ENCODE measurements at places on chromosomes 6 and 20.

- no peak for DNase-seq
Measured at GRCh38 chr6:34177181-34177591, 31.3 kb upstream of the GRM4 start.

DNA sequence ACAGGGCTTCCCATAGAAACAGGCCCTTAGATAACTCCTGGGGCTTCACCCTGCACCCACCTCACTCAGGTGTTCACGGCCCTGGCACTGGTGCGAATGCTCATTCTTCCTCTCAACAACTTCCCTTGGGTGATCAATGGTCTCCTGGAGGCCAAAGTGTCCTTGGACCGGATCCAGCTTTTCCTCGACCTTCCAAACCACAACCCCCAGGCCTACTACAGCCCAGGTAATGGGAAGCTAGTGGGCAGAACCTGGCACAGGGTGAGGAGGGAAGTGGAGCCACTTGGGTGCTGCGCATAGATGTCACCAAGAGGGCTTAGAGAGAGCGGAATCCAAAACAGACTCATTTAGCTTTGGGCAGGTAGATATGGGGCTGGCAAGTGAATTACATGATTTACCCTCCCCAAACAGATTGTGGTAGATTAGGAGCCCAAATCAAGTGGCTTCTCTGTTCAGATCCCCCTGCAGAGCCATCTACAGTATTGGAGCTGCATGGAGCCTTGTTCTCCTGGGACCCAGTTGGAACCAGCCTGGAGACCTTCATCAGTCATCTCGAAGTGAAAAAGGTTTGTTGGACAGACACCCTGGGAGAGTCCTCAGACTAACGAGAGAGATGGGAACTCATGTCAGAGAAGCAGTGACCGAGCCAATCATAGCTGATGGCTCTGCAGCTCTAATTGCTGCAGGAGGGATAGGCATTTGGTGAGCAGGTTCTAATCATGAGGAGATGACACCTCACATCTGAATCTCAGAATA lies 8.5 kb downstream of the ABCC10 start:
- DNase-seq: no peak

DNA sequence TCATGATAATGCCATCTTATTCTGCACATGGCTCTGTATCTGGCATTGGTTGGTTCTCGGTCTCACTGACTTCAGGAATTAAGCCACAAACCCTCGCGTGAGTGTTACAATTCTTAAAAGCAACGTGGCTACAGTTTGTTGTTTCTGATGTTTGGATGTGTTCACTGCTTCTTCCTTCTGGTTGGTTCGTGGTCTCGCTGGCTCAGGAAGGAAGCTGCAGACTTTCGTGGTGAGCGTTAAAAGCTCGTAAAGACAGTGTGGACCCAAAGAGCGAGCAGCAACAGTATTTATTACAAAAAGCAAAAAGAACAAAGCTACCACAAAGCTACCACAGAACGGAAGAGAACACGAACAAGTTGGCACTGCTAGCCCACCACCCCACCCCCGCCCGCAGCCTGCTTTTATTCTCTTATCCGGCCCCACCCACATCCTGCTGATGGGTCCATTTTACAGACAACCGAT lies 51.1 kb downstream of the MYLIP start:
- no peak for DNase-seq

DNA sequence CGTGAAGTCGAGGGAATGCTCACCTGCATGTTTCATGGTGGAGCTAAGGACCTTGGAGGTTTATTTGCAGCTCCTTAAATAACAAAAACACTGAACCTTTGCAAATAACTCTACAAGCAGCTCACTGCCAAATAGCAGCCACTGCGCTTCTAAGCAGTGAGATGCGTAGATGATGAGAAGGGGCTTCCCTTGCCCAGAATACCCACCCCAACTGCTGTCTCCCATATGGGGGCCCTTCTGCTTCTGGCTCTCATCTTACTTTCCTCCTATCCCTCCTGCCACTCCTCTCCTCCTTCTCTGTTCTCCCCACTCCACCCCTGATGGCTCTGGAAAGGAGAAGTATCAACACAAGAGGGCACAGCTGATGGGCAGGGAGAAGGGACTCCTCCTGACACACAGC lies 193.3 kb upstream of the SSTR4 start:
- no peak for DNase-seq

DNA sequence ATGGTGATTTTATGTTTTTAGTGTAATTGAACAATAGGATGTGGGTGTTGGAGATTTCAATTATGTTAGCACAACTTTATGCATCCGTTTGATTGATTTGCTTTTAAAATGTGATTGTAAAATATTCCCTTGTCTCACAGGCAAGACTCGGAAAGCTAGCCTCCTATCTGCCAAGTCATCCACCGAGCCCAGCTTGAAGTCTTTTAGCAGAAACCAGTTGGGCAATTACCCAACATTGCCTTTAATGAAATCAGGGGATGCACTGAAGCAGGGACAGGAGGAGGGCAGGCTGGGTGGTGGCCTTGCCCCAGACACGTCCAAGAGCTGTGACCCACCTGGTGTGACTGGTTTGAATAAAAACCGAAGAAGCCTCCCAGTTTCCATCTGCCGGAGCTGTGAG lies 200.9 kb downstream of the SASH1 start:
- DNase-seq: no peak

DNA sequence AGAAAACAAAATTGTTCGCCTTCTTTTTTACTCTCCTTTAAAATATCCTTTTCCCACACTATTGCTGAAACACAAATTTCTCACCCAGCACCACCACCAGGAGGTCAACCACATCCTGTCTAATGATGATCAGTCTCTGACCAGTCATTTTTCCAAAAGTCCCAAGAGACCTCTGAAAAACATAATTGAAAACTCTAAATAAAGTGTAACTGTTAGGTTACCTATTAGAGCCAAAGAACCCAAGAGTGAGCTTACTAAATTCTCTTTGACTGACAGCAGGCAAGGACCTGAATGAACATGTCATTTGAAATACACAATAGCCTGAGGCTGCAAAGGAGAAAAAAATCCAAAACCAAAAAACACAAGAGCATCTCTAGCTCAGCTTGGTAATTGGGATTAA lies 735.4 kb downstream of the CBLN4 start:
- DNase-seq: no peak

GRCh38 chr6:81669445-81669844 lies 83.0 kb downstream of the TENT5A start:
- DNase-seq: no peak

DNA sequence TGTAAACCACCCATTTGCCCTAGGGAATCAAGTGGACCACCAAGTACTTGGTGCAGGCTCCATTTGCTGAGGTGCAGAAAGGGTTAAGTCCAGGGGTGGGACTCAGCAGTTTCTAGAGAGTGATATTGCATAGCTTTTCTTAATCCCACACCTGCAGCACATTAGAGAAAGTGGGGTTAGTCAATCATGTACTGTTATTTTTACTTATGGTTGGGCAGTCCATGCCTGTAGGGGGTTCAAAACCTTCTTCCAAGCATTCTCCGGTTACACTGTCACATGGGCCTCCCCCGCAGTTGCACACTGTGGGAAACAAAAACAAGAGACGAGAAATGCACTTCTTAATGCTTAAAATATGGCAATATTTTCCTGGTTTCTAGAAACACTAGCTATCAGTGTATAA lies 65.5 kb downstream of the LAMA4 start:
- DNase-seq: no peak

DNA sequence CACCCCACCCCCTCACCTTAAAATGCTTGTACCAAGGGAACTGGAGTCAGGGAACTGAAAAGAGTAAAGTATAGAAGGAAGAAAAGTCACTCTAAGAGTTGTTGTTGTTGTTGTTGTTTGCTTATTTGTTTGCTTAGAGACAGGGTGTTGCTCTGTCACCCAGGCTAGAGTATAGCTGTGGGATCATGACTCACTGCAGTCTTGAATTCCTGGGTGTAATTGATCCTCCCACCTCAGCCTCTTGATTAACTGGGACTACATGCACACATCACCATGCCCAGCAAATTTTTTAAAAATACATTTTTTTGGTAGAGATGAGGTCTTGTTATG lies 681.6 kb upstream of the GJE1 start:
- no peak for DNase-seq

DNA sequence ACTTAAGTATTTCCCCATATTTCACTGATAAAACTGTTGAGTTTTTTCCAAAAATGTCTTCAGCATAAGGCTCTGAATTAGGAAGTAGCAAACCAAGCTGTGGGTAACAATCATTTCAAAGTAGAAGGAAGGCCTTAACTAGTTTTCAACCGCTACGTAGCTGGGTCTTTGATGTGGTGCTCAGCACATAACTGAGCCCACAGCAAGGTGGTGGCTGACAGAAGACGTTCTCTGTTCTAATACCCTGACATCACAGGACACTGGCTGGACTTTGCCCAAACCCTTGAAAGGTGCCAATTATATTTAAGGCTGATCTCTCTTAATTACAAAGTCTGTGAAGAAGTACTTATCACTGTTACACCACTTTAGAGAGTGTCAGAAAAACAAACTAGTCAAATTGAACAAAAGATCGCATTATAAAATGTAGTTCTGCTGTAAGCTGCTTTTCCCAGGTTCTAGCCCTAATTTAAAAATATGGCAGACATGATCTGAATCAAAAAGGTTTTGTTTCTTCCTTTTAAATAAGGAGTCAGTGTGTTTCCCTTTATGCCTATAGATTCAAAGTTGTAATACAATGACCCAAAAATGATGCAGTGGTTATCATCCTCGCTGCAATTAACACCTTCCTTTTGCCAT lies 26.7 kb downstream of the MAN1A1 start:
- no peak for DNase-seq

- no peak for DNase-seq
Measured at GRCh38 chr6:85864453-85865401, 222.0 kb upstream of the SYNCRIP start.

DNA sequence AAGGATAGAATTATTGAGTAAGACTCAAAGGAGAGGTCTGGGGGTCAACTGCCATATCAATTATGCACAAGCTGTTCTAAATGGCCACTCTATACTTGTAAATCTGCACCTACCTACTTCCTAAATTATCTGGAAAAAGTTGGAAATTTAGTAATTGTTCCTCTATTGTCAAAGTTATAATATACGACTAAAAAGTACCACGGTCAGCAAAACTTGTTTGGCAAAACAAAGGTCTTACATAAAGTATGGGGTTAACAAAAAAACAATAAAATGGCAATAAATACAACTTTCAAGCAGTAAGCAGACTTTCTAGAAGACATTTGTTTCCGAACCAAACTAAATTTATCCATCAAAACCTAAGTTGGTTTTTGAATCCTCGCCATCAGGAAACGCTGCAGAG lies 309.7 kb downstream of the FRK start:
- no peak for DNase-seq

GRCh38 chr6:106145741-106146227 lies 59.6 kb downstream of the PRDM1 start:
- DNase-seq: no peak

DNA sequence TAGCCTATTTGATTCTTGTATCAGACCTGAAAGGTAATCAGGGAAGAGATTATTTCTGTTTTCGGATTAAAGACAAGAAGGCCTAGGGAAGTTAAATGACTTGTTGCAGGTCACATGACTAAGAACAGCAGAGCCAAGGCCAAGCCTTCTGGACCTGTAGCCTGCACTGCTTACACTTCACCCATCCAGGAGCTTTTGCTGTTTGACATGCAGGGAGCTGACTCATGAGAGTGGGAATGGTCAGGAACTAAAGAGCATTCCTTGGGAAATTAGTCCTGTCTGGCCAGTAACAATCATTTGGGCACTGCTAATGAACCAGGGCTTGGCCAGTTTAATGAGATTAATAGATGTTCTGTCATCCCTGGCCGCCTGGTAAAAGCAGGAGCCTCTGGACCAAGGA lies 46.8 kb downstream of the EIF2S2 start:
- no peak for DNase-seq

DNA sequence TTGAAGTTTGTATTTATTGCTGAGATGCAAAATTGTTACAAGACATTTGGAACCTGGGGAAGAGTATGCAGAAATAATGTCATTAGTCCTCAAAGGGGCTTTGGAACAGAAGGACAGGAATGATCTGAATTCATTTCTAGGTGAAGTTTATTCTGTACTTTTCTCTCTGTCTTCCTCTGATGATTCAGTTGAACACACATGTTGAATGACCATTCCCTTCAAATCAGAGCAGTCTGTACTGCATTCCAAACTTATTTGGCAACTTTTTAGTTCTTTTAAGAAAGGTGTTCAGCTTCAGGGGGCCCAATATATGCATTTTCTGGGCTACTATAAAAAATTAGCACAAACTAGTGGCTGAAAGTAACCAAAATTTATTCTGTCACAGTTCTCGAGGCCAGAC lies 213.9 kb upstream of the LAMP5 start:
- no peak for DNase-seq

DNA sequence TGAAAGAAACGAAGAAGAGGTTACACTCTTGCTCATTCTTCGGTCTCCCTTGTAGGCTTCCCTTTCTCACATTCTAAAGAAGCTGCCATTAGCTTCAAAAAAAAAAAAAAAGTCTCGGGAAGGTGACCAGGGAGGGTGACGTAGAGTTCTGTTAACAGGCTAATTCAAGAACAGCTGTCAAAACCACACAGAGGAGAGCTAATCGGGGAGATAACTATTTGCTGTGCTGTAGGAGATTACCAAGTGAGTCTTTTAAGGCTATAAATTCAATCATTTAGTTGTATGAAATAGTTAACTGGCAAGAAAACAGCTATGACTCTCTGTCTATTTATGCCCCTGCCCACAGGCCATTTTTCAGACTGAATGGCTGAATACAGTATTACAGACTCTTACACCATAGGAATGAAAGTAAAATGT lies 256.8 kb downstream of the SYNE1 start:
- no peak for DNase-seq

DNA sequence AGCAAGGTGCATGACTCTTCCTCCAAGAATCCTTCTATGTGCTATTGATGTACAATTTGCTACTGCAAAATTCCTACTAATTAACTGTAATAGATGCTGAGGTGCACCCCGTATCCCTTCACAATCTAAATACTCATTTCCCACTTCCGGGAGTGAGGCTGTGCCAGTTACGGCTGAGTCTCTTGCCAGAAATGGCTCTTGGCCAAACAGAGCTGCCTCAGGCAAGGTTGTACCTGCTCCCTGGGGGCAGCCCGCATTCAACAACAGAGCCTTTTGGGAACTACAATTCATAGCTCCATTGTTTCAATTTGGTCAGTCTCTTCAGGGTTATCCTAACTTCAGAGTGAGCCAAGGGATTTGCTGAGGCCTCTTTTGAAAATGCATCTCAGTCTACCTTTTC lies 789.8 kb upstream of the MAP3K7 start:
- no peak for DNase-seq

DNA sequence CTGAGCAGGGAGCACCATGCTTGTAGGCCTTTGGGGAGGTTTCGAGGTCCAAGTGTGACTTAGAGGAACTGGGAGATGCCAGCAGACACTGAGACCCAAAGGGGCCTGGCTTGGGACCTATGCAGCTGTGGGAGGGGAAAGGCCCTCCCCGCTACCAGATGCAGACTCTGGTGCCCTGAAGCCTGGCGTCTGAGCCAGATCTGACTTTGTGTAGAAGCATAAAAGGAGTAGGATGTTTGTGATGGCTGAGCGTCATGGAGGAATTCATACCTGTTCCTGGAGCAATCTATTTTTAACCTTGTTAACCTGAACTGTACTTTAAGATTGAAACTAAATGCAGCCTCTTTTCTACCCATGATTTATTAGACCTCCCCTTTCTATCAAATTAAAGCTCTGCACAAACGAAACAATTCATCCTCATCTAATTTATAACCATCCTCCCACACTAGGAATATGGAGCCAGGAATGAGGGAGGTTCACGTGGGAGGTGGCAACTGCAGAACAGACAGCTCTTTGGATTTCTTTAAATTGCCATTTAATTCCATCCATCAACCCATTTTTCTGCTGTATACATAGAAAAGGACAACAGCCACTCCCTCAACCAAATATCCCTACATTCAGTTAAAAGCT lies 172.6 kb upstream of the AGPAT4 start:
- DNase-seq: no peak

All from activated CD4-positive, CD25-positive, alpha-beta regulatory T cell treated with anti-CD3 and anti-CD28 coated beads, Interleukin-2, amount 50 U/mL, for 72 hours (primary cell).